ENCODE measurements at places on chromosomes 16 and 17. TPM values are rescaled to one million over a fixed set of nuclear protein-coding genes. Genes with fewer than 3 reads are reported as not detected.

Gene TSNAXIP1
- 1.1 TPM for total RNA-seq

Gene CA5A
- not detected for total RNA-seq

Gene SKAP1
- not detected for total RNA-seq

Gene ST6GALNAC1
- not detected for total RNA-seq

Gene KRTAP2-3
- under 0.01 TPM for total RNA-seq

Gene NOXO1
- total RNA-seq: not detected

Gene ZNF469
- total RNA-seq: 2.8 TPM
